ENCODE measurements at places on chromosomes 5 and 9. TPM values are rescaled to one million over a fixed set of nuclear protein-coding genes. Genes with fewer than 3 reads are reported as not detected.

SNCB gene
- not detected for total RNA-seq

PCDHGA3 gene
- 1.7 TPM for total RNA-seq

PGM5 gene
- 72.7 TPM for total RNA-seq

TIMD4 gene
- not detected for total RNA-seq

DNA sequence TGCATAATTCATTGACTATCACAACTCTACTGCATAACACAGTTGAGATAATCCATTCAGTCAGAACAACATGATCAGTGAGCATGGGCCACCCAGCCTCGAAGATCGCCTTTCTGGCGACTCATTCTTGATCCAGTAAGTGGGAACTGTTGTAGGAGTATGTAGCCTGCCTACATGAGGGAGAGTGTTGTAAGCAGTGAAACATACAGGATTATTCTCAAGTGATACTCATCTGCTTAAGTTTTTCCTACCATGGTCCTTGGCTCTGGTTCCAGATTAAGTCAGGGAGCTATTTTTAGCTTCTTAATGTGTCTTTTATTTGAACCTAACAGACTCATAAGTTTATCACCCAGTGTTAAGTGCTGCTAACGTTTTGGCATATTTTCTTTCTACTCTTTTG lies 44.0 kb downstream of the TNPO1 start:
- peaks cover 36% of the 10 kb centered on the region for H3K36me3 ChIP-seq
- no peak for DNase-seq
- no peaks in the 10 kb centered on the region for H3K27me3 ChIP-seq
- H3K4me3 ChIP-seq: no peak overlapping the region

- H3K4me1 ChIP-seq: no peaks in the 10 kb centered on the region
- H3K36me3 ChIP-seq: no peaks in the 10 kb centered on the region
- no peak for DNase-seq
- H3K4me3 ChIP-seq: no peak overlapping the region
Measured at GRCh38 chr5:5409151-5409810, 13.2 kb upstream of the ICE1 start.

DNA sequence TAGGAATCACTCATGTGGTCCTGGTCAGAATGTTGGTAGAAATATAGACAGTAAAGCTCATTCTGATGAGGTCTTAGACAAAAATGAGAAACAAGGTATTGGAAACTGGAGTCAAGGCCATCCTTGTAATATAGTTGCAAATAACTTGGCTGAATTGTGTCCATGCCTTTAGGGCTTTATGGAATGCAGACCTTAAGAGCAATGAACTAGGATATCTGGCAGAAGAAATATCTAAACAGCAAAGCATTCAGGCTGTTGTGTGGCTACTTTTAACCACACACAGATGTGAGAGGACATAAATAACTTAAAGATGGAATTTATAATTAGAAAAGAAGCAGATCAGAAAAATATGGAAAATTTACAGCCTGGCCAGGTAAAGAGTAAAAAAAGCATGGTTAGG lies 128.2 kb downstream of the YTHDC2 start:
- H3K27ac ChIP-seq: no peak overlapping the region
- DNase-seq: no peak
- H3K4me1 ChIP-seq: no peaks in the 10 kb centered on the region
- no peak overlapping the region for H3K4me3 ChIP-seq
- no peaks in the 10 kb centered on the region for H3K36me3 ChIP-seq
- no peaks in the 10 kb centered on the region for H3K27me3 ChIP-seq

DNA sequence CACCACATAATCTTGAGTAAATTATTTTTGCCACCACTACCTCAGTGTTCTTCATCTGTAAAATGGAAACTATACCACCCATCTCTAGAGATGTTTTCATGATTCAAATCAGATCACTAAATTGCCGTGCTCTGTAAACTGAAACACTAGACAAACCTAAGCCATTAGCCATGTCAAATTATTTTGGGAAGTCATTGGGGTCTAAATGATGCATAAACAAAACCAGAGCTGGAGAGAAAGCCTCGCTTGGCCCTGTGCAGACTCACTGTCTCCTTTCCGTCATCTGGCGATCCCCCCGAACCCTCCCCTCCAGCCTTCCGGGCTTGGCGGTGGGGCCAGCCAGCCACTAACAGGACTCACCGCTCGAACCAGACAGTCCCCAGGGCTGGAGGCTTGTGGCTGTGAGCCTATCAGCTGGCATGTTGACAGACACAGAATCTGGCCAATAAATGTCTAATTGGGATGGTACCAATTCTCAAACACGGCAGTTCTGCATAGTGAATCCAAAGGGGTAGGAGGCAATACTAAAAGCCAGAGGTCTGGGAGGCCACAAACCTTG lies 256.5 kb downstream of the SEC61B start:
- no peak overlapping the region for H3K27ac ChIP-seq
- no peak for DNase-seq
- H3K4me3 ChIP-seq: no peak overlapping the region
- H3K36me3 ChIP-seq: no peaks in the 10 kb centered on the region

- no peaks in the 10 kb centered on the region for H3K36me3 ChIP-seq
- no peak overlapping the region for H3K4me3 ChIP-seq
- peaks cover 13% of the 10 kb centered on the region for H3K4me1 ChIP-seq
- H3K27ac ChIP-seq: no peak overlapping the region
- DNase-seq: no peak
- no peaks in the 10 kb centered on the region for H3K27me3 ChIP-seq
Measured at GRCh38 chr5:77282337-77283027, 72.0 kb downstream of the PDE8B start.

- no peak overlapping the region for H3K4me3 ChIP-seq
- H3K27ac ChIP-seq: no peak overlapping the region
- H3K36me3 ChIP-seq: no peaks in the 10 kb centered on the region
- peak; percentile 92 for DNase-seq
- no peaks in the 10 kb centered on the region for H3K27me3 ChIP-seq
- no peaks in the 10 kb centered on the region for H3K4me1 ChIP-seq
Measured at GRCh38 chr9:4315582-4316215, 15.8 kb upstream of the GLIS3 start.

DNA sequence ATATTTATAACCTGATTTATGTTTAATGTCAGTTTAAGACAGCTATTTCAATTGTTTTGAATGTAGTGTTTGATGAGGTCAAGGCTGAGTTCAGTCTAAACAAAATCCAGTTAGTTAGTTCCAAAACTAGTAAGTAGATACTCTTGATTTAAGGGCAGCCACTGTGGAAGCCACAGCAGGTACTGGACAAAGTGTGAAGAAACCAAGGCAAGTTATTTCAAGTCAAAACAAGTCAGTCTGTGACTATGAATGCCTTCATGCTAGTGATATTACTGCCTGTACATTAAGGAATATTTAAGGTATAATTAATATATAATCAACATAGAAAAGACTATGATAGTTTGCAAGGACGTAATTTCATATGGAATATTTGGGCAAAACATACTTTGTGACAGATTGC lies 362.3 kb downstream of the DMRTA1 start:
- no peak for DNase-seq
- H3K4me1 ChIP-seq: no peaks in the 10 kb centered on the region
- no peaks in the 10 kb centered on the region for H3K27me3 ChIP-seq
- no peaks in the 10 kb centered on the region for H3K36me3 ChIP-seq
- no peak overlapping the region for H3K27ac ChIP-seq

GRCh38 chr9:111599092-111599954 lies at the start of gene PTGR1:
Gene PTGR1, minus strand, starts transcription at chr9:111599647. Its CDS starts 2,225 bp downstream, at chr9:111597422.
- H3K27me3 ChIP-seq: no peaks in the 10 kb centered on the region
- peak within 1 kb of the TSS; percentile 94 for H3K27ac ChIP-seq
- peak; percentile 76 for DNase-seq
- H3K4me3 ChIP-seq: peak within 1 kb of the TSS; percentile 69
- peaks cover 19% of the 10 kb centered on the region for H3K36me3 ChIP-seq

DNA sequence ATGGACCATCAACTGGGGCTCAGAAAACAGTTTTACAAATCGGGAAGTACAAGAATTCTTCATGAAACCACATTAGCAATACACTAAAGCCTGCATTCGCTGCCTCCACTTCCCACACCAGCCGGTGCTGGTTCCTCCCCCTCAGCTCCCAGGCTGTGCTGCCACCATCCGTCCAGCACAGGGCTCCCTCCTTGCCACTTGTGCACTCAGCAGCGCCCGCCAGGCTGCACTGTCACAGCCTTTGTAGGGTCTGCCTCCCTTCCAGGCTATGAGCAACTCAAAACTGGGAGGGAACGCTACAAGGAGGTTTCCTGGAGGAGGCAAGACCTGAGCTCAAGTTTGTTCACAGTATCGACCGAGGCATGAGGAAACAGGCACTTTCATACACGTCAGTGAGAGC lies 7.7 kb downstream of the MAPK9 start:
- no peaks in the 10 kb centered on the region for H3K27me3 ChIP-seq
- no peak overlapping the region for H3K27ac ChIP-seq
- DNase-seq: no peak
- peaks cover 18% of the 10 kb centered on the region for H3K36me3 ChIP-seq

DNA sequence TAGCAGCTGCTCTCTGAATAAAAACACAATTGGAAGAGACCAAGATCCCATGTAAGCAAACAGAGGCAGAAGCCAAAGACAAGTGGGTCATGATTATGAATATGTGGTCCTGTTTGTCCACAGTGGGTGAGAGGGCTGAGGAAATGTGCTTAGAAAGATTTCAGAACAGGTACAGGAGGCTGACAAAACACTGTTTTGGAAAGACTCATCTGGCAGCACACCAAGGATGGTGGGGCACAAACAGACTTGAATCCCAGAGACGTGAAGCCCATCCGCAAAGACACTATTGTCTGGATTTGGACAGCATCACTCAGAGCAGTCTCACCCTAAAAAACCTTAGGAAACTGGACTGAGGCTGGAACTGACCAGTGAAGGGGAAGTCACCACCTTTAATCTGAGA lies 85.0 kb downstream of the ADRB2 start:
- H3K4me3 ChIP-seq: no peak overlapping the region
- H3K27ac ChIP-seq: peak overlapping the region; percentile 71
- H3K4me1 ChIP-seq: peaks cover 77% of the 10 kb centered on the region

- H3K27ac ChIP-seq: no peak overlapping the region
- DNase-seq: no peak
- no peaks in the 10 kb centered on the region for H3K36me3 ChIP-seq
Measured at GRCh38 chr5:131595088-131596033, 39.7 kb downstream of the RAPGEF6 start.

DNA sequence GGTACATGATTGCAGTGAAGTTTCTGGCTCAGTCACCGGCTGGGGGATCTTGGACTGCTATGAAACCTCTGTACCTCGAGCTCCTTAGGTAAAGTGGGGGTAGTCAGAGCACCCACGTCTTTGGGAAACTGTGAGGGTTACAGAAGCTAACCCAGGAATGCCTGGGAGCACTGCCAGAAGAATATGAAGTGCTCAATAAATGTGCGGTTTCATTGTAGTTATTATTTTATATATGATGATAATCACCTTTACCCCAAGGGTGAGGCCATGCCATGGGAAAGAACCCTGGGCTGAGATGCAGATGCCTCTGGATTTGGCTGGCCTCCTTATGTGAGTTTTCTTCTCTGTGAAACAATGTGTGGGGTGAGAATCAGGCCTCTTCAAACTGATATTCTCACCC lies 3.7 kb downstream of the NPR3 start:
- DNase-seq: peak; percentile 16
- H3K27me3 ChIP-seq: peaks cover 39% of the 10 kb centered on the region

GRCh38 chr9:6910032-6910431 lies 152.3 kb downstream of the KDM4C start:
- no peak overlapping the region for H3K27ac ChIP-seq
- no peaks in the 10 kb centered on the region for H3K27me3 ChIP-seq
- peak; percentile 36 for DNase-seq
- H3K4me1 ChIP-seq: peaks cover 17% of the 10 kb centered on the region
- H3K36me3 ChIP-seq: no peaks in the 10 kb centered on the region

DNA sequence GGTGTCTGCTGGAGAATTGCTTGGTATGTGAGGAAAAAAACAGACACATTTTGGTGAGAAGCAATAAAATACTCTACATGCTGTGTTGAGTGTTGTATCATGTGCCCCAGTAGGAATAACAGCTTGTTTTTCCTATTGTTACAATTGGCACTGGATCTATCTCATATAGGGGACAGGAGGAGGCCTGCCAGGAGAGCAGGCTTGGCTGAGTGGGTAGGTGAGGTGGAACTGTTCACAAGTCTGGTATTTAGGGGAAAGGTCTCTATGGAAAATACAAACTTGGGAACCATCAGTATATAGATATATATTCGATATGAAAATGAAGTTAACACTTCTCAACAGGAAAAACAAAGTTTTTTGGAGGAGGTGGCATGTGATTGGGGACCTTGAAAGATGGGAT lies 9.5 kb upstream of the SH3TC2 start:
- no peak for DNase-seq
- H3K4me1 ChIP-seq: no peaks in the 10 kb centered on the region
- no peaks in the 10 kb centered on the region for H3K27me3 ChIP-seq
- H3K4me3 ChIP-seq: no peak overlapping the region
- H3K36me3 ChIP-seq: no peaks in the 10 kb centered on the region

GRCh38 chr5:72480841-72481240 lies 26.4 kb downstream of the ZNF366 start:
- H3K36me3 ChIP-seq: no peaks in the 10 kb centered on the region
- H3K4me3 ChIP-seq: no peak overlapping the region
- no peak overlapping the region for H3K27ac ChIP-seq
- DNase-seq: no peak
- H3K4me1 ChIP-seq: peaks cover 15% of the 10 kb centered on the region
- no peaks in the 10 kb centered on the region for H3K27me3 ChIP-seq

GRCh38 chr5:108266242-108266641 lies 115.7 kb downstream of the FBXL17 start:
- H3K27ac ChIP-seq: no peak overlapping the region
- no peak for DNase-seq
- H3K36me3 ChIP-seq: no peaks in the 10 kb centered on the region
- no peaks in the 10 kb centered on the region for H3K27me3 ChIP-seq
- H3K4me1 ChIP-seq: no peaks in the 10 kb centered on the region

DNA sequence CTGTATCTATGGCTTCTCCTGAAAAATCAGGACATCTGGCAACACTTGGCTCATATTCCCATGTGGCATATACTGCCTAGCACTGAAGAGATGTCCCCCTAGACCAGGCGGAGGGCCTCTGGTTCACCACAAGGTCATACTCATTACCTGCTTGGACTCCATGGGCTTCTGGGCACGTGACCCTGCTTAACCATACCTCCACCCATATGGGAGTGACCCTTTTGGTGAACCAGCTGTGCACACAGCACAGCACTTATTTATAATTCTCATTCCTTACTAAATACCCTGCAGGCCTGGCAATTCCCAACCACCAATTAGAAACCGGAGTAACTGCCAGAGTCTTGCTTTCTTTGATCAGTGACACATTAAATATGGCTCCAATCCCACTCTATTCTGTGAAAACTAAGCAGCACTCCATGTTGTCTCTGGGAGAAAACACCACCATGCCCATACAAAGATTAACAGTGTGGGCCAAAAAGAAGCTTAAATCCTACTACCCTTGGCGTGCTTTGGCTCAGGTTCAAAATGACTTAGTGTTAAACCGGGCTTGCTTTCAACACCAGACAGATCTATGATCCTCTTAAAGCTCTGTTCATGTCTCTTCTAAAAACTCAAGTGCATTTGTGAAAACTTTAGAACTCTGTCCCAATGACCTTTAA lies 57.7 kb downstream of the MTMR12 start:
- peaks cover 73% of the 10 kb centered on the region for H3K36me3 ChIP-seq
- H3K4me1 ChIP-seq: peaks cover 29% of the 10 kb centered on the region
- H3K4me3 ChIP-seq: no peak overlapping the region
- DNase-seq: no peak

All from stomach (tissue), 19 donors.